Stimulated activated CD8-positive, alpha-beta memory T cell treated with anti-CD3 and anti-CD28 coated beads, Interleukin-4, amount 100 ng/mL, for 24 hours (primary cell): ENCODE measurements at places on chromosomes 2 and 18.

DNA sequence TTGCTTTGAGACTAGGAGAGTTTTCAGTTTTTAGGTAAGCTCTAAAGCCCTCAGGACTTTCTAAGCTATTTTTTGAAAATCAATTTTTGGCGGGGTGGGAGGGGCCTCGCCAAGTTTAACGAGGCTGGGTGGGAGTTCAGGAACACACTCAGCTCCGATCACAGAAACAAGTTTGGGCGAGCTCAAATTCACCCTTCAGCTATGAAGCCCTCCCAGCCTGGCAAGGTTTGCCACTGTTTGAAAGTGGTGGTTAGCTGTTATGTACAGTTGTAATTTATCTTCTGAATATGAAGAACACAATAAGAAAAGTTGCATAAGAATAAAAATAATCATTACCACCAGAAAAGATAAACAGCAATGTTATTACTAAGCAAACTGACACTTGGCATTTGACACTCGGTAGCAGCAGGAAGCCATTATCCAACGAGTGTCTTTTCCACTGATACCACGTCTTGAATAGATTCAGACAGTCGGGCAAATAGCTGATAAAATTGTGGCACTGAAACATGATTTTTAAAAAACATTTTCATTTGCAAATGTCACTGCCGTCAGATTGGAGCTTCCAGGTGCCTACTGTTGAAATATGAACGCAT lies 59.8 kb downstream of the KCTD1 start:
- DNase-seq: no peak

GRCh38 chr2:227890495-227891079 lies 19.2 kb downstream of the DAW1 start:
- DNase-seq: no peak

- no peak for DNase-seq
Measured at GRCh38 chr18:7754725-7755181, 187.6 kb downstream of the PTPRM start.

GRCh38 chr2:106189325-106189724 lies 4.8 kb downstream of the UXS1 start:
- DNase-seq: no peak

DNA sequence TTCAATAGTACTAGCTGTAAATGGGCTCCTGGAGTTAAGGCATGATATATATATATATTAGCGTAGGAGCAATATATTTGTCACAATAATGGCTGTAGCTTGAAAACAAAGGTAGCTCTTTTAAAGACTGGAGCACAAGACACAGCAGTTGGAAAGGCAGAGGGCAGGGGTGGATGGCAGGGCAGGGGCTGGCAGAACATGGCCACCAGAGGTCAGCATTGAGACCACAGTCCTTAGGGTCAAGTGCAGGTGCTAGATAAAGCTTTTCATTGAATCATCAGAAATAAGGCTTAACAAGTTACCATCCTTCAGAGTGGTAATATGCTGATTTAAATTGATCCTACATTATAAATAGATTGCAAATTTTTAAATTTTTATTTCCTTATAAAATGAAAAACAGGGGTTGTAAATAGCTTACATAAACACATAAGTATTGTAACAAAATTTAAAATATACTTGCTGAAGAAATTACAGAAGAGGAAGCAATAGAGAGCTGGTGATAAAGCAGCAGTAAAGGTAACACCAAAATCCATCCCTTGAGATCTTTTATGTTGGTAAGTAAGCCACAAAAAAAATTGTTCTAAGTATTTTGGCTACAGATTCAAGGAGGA lies 161.2 kb upstream of the PIEZO2 start:
- DNase-seq: no peak

DNA sequence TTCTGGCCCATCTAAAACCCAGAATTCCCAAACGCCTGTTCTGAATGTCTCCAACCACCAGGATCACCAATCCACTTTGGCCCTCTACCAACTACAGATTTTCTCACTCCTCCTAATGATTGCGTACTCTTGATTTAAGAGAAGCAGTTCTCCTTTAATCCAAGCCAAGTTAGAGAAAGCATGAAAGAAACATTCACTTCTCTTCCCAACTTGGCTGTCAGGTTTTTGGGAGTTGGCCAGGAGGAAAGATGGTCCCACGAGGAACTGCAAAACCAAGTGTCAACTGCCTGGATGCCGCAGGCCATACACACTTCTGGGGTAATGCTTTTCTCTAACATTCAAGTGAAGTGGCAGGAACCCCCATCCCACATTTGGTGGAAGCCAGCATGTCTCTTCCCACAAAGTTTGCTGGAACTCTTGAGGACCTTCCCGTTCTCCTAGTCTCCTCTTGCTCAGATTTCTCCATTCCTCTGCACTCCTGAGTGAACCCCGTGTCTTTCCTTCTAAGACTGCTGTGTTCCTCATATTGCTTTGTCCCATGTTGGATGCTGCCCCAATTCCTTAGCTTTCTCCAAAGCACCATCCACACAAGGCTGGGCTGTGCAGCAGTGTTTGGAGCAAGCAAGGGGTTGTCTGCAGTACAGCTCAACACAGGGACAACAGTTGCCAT lies 138.5 kb upstream of the LGALSL start:
- DNase-seq: no peak

GRCh38 chr2:120180066-120180465 lies 43.1 kb downstream of the TMEM185B start:
- DNase-seq: no peak

DNA sequence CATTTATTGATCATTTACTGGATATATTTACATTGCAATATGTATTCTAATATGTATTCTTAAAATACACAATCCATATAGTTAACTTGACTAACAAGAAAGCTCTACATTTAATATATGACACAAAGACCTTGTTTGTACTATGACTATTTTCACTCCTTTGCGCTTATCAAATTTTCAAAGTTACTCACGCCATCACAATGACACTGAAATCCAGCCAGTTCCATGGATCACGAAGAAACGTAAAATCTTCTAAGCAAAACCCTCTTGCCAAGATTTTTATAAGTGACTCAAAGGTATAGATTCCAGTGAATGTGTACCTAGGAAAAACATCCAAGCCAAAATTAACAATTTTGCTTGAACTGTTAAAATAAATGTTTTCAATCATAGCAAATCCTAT lies 39.6 kb downstream of the SCN3A start:
- DNase-seq: no peak

GRCh38 chr2:110655701-110656100 lies 22.2 kb downstream of the BUB1 start:
- DNase-seq: no peak

DNA sequence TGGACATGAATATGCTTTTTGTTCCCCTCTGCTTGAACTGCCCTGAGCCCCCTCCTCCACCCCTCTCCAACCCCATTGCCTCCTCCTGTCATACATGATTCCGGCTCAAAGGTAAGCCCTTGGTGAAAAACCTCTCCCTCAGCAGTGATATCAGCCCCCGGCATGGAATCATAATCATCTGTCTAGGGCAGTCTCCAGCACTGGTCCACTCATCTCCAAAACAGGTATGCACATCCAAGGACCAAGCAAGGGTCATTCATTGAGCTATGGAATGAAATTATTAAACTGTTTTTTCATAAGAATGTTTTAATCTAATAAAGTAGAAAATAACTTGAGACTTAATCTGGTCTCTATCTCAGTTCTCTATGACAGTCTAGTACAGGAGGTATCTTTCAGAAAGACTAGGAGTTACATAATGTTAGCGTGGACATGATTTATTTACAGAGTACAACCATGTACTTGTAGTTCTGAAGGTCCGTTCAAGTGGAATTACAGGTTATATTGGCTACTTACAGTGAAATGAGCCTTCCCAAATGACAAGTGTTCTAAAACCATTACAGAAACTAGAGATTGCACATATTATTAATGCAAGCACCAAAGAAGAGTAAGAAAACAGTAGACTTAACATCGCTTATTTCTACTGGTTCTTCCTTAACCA lies 75.2 kb downstream of the ACVR1 start:
- DNase-seq: no peak

DNA sequence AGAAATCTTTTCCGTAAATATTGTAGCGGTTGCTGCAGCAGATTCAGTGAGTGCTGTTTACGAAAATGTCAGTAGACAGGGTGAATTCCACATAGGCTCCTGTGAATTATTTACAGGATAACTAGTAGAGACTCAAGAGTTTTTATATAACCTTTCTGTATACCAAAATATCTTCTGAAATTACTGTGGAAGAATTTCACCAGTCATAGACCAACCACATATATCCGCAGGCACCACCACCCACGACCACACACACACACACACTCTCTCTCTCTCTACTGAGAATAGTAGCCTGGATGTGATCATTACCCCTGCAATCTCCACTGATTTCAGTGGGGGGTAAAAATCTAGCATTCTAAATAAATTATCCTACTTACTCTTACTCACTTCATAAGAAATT lies 341.8 kb downstream of the RBM43 start:
- no peak for DNase-seq

GRCh38 chr2:111052621-111053020 lies 68.1 kb upstream of the BCL2L11 start:
- DNase-seq: no peak

DNA sequence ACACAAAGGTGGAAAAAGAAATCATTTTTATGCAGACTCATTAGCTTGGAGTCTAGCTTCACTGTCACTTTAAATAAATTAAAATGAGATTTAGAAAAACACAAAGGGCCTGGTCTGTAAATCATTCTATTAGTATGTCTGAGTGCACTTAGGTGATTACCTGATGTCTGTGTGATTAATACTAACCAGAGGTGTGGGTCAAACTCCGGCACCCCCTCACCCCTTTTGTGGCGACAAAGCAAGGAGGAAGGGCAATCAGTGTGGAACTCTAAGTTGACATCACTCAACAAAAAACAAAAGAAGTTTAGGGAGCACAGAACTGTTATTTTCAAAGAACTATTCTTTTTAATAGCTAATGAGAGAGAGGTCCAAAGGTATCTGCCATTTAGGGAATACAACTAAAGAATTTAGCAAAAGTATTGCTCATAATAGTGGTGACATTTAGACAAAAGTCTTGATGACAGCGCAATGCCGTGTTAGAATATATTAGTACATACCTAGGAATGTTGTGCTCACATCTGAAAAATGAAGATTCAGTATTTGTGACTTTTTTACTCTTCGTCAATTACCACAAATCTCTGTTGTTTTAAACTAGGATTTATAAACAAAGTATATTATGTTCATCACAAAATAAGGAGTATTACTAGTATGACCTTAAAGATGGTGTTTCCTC lies 66.3 kb downstream of the ZEB2 start:
- no peak for DNase-seq

GRCh38 chr2:238059505-238059904 lies 1.3 kb upstream of the SCLY start:
- DNase-seq: no peak

GRCh38 chr2:20091305-20091991 lies 40.0 kb upstream of the LAPTM4A start:
- no peak for DNase-seq

DNA sequence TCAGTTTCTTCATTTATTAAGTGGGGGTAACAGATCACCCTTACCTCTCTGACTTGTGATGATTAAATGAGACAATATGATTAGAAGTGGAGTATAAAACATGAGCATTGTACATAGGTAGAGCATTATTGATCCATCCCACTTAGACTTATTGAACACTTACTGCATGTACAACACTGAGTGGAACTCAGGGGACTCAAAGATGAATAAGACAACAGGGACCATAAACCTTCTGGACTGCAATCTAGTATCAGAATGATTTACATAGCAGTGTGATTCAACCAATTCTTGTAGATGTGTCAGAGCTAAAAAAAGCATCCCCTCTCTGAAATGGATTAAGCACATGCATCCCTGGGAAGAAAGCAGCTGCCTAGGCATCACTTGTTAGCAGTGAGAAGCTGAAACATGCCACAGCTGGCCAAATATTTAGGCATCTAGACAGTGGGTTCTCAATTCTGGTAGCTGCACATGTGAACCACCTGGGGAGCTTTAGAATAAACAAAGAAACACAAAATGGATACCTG lies 111.5 kb downstream of the CYRIA start:
- no peak for DNase-seq

DNA sequence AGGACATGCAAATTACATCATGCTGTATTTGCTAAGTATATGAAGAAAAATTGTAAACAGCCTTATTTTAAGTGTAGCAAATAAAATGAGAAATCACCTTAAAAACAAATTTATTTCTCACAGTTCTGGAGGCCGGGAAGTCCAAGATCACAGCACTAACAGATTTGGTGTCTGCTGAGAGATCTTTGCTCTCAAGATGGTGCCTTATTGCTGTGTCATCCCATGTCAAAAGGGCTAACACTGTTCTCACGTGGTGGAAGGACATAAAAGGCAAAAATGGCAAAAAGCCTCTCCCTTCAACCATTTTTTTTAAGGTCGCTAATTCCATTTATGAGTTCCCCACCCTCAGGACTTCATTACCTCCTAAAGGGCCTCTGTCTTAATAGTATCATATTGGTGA lies 12.1 kb downstream of the XRCC5 start:
- no peak for DNase-seq

- DNase-seq: no peak
Measured at GRCh38 chr2:168452781-168453180, 3.3 kb upstream of the CERS6 start.

DNA sequence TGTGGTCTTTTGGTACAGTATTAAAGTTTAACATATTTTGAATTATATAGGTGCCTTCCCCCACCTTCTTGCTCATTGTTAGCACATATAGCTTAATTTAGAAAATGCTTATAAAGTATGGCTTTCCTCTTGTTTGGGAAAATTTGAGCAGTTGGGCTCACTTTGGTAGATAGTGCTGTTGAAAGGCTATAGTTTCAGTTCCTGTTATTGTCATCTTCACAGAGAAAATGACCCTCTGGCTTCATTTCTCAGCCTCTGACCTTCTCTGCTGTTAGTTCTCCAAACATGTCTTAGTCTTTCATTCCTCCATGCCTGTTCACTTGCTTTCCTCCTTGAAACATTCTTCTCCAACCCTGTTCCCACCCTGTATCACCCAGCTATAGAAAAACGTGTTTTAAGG lies 200.6 kb downstream of the WDR7 start:
- DNase-seq: no peak

- DNase-seq: no peak
Measured at GRCh38 chr2:54866868-54867267, 143.4 kb downstream of the EML6 start.

DNA sequence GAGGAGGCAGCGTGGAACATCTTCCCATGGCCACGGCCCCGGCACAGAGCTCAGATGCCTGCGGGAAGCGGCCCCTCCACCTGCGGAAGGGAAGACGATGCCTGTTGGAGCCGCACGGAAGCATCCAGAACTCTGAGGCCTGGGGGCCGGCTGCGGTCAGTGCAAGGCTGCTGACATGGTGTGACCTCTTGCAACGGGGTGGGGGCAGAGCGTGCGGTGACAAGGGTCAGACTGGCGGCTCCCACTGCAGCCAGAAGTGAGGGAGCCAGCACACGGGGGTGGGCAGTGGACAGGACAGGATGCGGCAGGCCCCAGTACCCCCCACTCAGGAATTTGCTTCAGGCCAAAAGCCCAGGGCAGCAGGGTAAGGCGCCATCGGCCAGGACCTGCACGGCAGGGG lies 48.8 kb downstream of the SLC66A2 start:
- no peak for DNase-seq
